Bronchial smooth muscle cell (primary cell): ENCODE measurements at places on chromosomes 4 and X. TPM values are rescaled to one million over a fixed set of nuclear protein-coding genes. Genes with fewer than 3 reads are reported as not detected.

The RHOXF1 gene
- total RNA-seq = not detected in 2 replicates

The USP26 gene
- total RNA-seq = not detected in 2 replicates

The RPA4 gene
- 0.63 and 0.86 TPM in 2 replicates for total RNA-seq

The NWD2 gene
- total RNA-seq = under 0.01 TPM in 1 of 2 replicates, not detected in the other

The VCX gene
- total RNA-seq = not detected in 2 replicates

The GAGE12F gene
- not detected in 2 replicates for total RNA-seq

The ENPEP gene
- 0.16 and 0.17 TPM in 2 replicates for total RNA-seq

The ABLIM2 gene
- total RNA-seq = 0.09 TPM in 1 of 2 replicates, not detected in the other

The GPRASP2 gene
- total RNA-seq = 22.5 and 24.5 TPM in 2 replicates

The MGAT4D gene
- not detected in 2 replicates for total RNA-seq
